ENCODE measurements at places on chromosomes 4 and X. TPM values are rescaled to one million over a fixed set of nuclear protein-coding genes. Genes with fewer than 3 reads are reported as not detected.
A peak's percentile ranks its signal among the peaks of the same experiment; 100 is the strongest.

LINC00632 gene
- polyA plus RNA-seq, result 0.31 TPM

MTTP gene
- polyA plus RNA-seq, result not detected

- no peak overlapping the region for H3K4me3 ChIP-seq
- H3K4me1 ChIP-seq, result no peaks in the 10 kb centered on the region
- H3K27me3 ChIP-seq, result peaks cover 33% of the 10 kb centered on the region
These were observed 117.6 kb upstream of the GPR101 start for GRCh38 chrX:137151403-137151802.

DNA sequence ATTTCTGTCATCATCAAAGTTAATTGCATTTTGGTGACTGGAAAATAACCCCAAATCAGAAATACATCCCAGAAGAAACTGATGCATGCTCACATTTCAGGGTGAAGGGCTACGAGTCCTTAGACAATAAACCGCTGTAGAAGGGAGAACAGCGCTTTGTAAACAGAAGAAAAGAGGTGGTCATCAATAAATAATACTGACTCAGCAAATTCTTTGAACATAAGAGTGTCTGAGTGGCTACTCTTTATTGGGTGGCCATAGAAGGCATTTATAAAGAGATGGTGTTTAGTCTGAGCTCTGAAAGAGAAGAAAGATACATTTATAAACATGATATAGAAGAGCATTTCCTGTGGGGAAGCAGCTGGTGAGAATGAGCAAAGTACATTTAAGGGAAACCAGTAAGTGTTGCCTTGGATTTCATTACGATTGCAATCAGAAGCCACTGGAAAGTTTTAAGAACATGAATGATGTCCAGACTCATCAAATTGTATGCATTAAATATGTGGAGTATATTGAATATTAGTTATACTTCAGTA is 246.9 kb upstream of the GIMD1 start:
- H3K4me1 ChIP-seq, result no peaks in the 10 kb centered on the region
- no peak for DNase-seq
- no peak overlapping the region for H3K27ac ChIP-seq
- no peaks in the 10 kb centered on the region for H3K27me3 ChIP-seq

C1QTNF7 gene
- polyA plus RNA-seq, result 0.07 TPM

DNA sequence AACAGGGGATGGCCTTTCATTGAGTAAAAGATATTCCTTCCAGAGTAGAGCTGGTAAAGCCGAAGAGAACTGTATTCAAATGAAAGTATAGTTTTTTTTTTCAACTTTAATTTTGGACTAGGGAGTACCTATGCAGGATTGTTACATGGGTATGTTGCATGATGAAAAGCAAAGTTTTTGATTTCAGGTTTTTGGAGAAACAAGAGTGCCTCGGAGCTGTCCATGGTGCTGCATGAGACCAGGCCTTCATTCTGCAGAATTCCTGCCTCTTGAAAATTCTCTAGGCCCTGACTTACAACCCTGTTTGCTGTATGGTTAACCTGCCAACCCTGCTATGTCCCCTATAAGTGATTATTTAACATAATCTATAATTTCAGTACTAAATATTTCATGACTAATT is 1065.7 kb upstream of the FTHL17 start:
- no peaks in the 10 kb centered on the region for H3K27me3 ChIP-seq
- no peak overlapping the region for H3K4me3 ChIP-seq
- H3K4me1 ChIP-seq, result no peaks in the 10 kb centered on the region

GRCh38 chr4:159201168-159201567 is 98.3 kb downstream of the RAPGEF2 start:
- no peak for DNase-seq
- H3K27me3 ChIP-seq, result no peaks in the 10 kb centered on the region
- H3K4me1 ChIP-seq, result peaks cover 19% of the 10 kb centered on the region
- no peak overlapping the region for H3K27ac ChIP-seq
- no peak overlapping the region for H3K4me3 ChIP-seq

MND1 gene
- not detected for polyA plus RNA-seq

- peaks cover 2% of the 10 kb centered on the region for H3K36me3 ChIP-seq
- H3K27me3 ChIP-seq, result peaks cover 10% of the 10 kb centered on the region
- no peak overlapping the region for H3K4me3 ChIP-seq
- no peak for DNase-seq
- H3K27ac ChIP-seq, result no peak overlapping the region
- no peaks in the 10 kb centered on the region for H3K4me1 ChIP-seq
These were observed 17.7 kb downstream of the USP27X start for GRCh38 chrX:49896951-49897350.

MEPE gene
- polyA plus RNA-seq, result not detected

CFAP47 gene
- not detected for polyA plus RNA-seq

DNA sequence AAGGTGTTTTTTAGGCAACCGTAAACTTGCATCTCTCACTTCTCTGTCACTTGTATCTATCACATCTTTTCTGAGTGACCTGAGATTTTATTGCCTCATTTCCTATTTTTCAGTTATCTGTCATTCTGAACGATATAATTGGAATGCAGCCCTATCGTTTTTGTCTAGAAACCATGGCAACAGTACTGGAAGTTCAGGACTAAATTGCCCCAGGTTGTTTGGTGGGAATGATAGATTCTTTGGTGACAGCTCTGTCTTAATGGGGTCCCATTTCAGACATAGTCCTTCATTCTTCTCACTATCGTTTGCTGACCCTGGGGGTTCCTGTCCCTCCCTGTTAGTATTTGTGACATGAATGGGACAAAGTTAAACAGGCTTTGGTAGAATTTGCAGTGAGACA is 267.7 kb upstream of the GALNT7 start:
- H3K27ac ChIP-seq, result no peak overlapping the region
- H3K27me3 ChIP-seq, result peaks cover 3% of the 10 kb centered on the region
- no peaks in the 10 kb centered on the region for H3K4me1 ChIP-seq
- H3K4me3 ChIP-seq, result no peak overlapping the region

GRIA3 gene
- polyA plus RNA-seq, result not detected

GRCh38 chrX:101686574-101686973 is 26.9 kb upstream of the ARMCX2 start:
- no peak overlapping the region for H3K4me3 ChIP-seq
- H3K36me3 ChIP-seq, result no peaks in the 10 kb centered on the region
- no peak for DNase-seq
- H3K4me1 ChIP-seq, result peaks cover 10% of the 10 kb centered on the region

- no peak overlapping the region for H3K4me3 ChIP-seq
- no peak overlapping the region for H3K27ac ChIP-seq
- H3K27me3 ChIP-seq, result peaks cover 5% of the 10 kb centered on the region
These were observed 51.3 kb downstream of the PCDH19 start for GRCh38 chrX:100358766-100359165.

CYSLTR1 gene
- polyA plus RNA-seq, result 0.73 TPM

- H3K4me3 ChIP-seq, result no peak overlapping the region
- H3K36me3 ChIP-seq, result no peaks in the 10 kb centered on the region
- peaks cover 2% of the 10 kb centered on the region for H3K27me3 ChIP-seq
- no peak overlapping the region for H3K27ac ChIP-seq
These were observed 19.8 kb downstream of the BEX3 start for GRCh38 chrX:103396186-103396585.

DNA sequence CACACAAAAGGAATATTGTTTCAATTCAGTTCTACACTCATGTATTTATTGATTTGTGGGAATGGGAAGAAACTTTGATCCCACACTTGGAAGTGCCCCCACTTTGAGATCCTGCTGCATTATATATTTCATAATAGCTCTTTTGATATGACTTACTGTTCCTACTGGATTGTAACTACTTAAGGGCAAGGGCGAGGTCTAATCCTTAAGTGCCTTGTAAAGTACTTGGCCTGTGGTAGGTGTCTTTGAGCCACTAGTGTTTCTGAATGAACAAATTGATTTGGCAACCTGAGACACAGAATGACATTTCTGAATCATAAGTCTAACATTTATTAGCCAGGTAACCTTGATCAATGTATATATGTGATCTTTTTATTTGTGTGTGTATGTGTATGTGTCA is 767.2 kb downstream of the RAB28 start:
- DNase-seq, result no peak
- H3K4me1 ChIP-seq, result no peaks in the 10 kb centered on the region
- peaks cover 16% of the 10 kb centered on the region for H3K27me3 ChIP-seq
- no peak overlapping the region for H3K4me3 ChIP-seq

- H3K36me3 ChIP-seq, result no peaks in the 10 kb centered on the region
- DNase-seq, result no peak
- no peaks in the 10 kb centered on the region for H3K4me1 ChIP-seq
- H3K4me3 ChIP-seq, result no peak overlapping the region
These were observed 328.4 kb downstream of the PAPSS1 start for GRCh38 chr4:107391630-107392028.

DNA sequence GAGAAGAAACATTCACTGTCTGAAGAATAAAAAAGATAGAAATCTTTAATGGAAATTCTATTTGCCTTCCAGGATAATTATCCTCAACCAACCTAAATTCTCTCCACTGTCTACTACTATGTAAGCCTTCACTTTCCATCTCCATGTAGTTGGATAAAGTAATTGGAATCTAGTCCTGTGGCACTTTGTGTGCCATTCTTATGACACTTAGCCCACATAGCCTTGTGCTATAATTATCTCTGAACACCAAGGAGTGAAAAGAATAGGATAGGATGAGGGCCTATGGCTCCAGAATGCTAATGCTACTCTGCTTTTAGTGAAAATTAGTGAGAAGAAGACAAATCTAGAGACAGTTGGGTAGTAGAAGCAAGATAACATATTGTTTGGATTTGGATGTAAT is 20.2 kb downstream of the PRSS48 start:
- H3K36me3 ChIP-seq, result no peaks in the 10 kb centered on the region
- no peaks in the 10 kb centered on the region for H3K4me1 ChIP-seq
- H3K4me3 ChIP-seq, result no peak overlapping the region
- DNase-seq, result no peak

CNKSR2 gene
- polyA plus RNA-seq, result 7.1 TPM

DNA sequence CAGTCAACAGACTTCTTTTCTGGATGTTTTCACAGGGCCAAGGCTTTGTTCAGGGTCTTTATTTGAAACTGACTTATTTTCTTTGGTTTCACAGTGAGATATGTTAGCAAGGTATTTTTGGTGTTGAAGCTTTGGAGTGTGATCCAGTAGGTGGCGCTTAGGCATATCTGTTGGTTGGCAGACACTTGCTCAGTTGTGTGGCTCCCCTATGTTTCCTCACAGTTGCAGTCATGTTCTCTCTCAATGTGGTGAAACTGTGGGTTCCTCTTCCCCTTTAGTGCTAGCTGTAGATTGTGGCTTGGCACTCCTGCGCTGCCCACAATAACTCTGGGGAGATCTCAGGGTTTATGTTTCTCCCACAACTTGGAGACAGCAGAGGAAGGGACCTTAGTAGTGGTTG is 460.8 kb downstream of the SLITRK2 start:
- H3K27me3 ChIP-seq, result no peaks in the 10 kb centered on the region
- no peak for DNase-seq
- no peaks in the 10 kb centered on the region for H3K4me1 ChIP-seq

DNA sequence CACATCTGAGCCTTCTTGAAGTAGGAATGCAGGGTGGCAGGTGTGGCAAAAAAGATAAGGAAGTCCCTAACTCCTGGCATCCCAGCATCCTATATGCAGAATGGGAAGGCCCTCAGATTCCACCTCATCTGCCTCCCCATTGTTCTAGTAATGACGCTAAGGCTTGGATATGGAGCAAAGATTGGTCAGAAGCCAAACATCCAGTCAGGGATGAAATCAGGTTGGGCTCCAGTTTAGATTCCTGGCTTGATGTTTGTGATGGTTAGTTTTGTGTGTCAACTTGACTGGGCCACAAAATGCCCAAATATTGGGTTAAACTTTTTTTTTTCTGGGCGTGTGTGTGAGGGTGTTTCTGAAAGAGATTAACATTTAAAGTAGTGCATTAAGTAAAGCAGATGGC is 39.6 kb upstream of the MAGEA4 start:
- DNase-seq, result no peak
- H3K36me3 ChIP-seq, result peaks cover 4% of the 10 kb centered on the region
- peaks cover 3% of the 10 kb centered on the region for H3K27me3 ChIP-seq
- no peak overlapping the region for H3K4me3 ChIP-seq
- no peak overlapping the region for H3K27ac ChIP-seq
- no peaks in the 10 kb centered on the region for H3K4me1 ChIP-seq

DNA sequence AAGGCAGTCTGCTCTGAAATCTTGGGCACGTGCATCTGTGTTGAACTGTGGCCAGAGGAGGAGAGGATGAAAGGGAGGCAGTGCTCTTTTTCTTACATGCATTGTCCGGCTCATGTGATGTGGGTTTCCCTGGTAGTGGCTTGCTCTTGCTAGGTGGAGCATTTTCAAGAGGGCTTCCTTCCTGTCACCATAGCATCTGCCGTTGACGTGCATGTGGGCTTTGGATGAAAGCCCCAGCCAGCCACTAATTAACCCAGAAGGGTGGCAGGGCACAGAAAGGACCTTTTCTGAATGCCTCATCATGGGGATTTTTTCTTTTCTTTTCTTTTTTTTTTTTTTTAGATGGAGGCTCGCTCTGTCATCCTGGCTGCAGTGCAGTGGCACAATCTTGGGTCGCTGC is 121.3 kb downstream of the GPR143 start:
- H3K27ac ChIP-seq, result peak overlapping the region; percentile 81
- H3K36me3 ChIP-seq, result peaks cover 2% of the 10 kb centered on the region
- peaks cover 34% of the 10 kb centered on the region for H3K4me1 ChIP-seq

NLGN4X gene
- polyA plus RNA-seq, result not detected

RBM46 gene
- not detected for polyA plus RNA-seq

- no peaks in the 10 kb centered on the region for H3K36me3 ChIP-seq
- H3K4me1 ChIP-seq, result no peaks in the 10 kb centered on the region
- no peak for DNase-seq
- H3K27ac ChIP-seq, result no peak overlapping the region
These were observed 195.4 kb downstream of the ANAPC10 start for GRCh38 chr4:144902614-144903013.

GRCh38 chrX:111375747-111376146 is 36.2 kb downstream of the DCX start:
- no peak overlapping the region for H3K27ac ChIP-seq
- H3K27me3 ChIP-seq, result no peaks in the 10 kb centered on the region
- no peak for DNase-seq
- H3K4me1 ChIP-seq, result no peaks in the 10 kb centered on the region
- no peak overlapping the region for H3K4me3 ChIP-seq

- H3K36me3 ChIP-seq, result no peaks in the 10 kb centered on the region
- DNase-seq, result no peak
- no peak overlapping the region for H3K27ac ChIP-seq
- peaks cover 18% of the 10 kb centered on the region for H3K27me3 ChIP-seq
- H3K4me3 ChIP-seq, result no peak overlapping the region
These were observed 12.6 kb upstream of the UGT2B15 start for GRCh38 chr4:68683034-68683433.

ZNF718 gene
- polyA plus RNA-seq, result 5.1 TPM

GRCh38 chrX:120213438-120214265 is 37.0 kb upstream of the ZBTB33 start:
- peaks cover 8% of the 10 kb centered on the region for H3K4me1 ChIP-seq
- peak; percentile 49 for DNase-seq
- H3K36me3 ChIP-seq, result peaks cover 5% of the 10 kb centered on the region
- H3K27ac ChIP-seq, result no peak overlapping the region
- no peaks in the 10 kb centered on the region for H3K27me3 ChIP-seq
- H3K4me3 ChIP-seq, result no peak overlapping the region

GRCh38 chr4:53507058-53507457 is 84.2 kb downstream of the LNX1 start:
- peaks cover 4% of the 10 kb centered on the region for H3K27me3 ChIP-seq
- H3K4me1 ChIP-seq, result no peaks in the 10 kb centered on the region
- H3K4me3 ChIP-seq, result no peak overlapping the region
- no peak overlapping the region for H3K27ac ChIP-seq
- H3K36me3 ChIP-seq, result no peaks in the 10 kb centered on the region

GRCh38 chrX:132125906-132126305 is 1.9 kb downstream of the FRMD7 start:
- H3K4me3 ChIP-seq, result no peak overlapping the region
- no peaks in the 10 kb centered on the region for H3K36me3 ChIP-seq
- H3K27me3 ChIP-seq, result no peaks in the 10 kb centered on the region
- no peak overlapping the region for H3K27ac ChIP-seq
- H3K4me1 ChIP-seq, result no peaks in the 10 kb centered on the region

- peaks cover 19% of the 10 kb centered on the region for H3K27me3 ChIP-seq
- no peaks in the 10 kb centered on the region for H3K4me1 ChIP-seq
- no peak for DNase-seq
- no peaks in the 10 kb centered on the region for H3K36me3 ChIP-seq
These were observed 60.8 kb downstream of the SHROOM2 start for GRCh38 chrX:9847071-9847470.
